Uterus (tissue), 4 donors: ENCODE measurements at places on chromosomes 3 and 15. TPM values are rescaled to one million over a fixed set of nuclear protein-coding genes. Genes with fewer than 3 reads are reported as not detected.

DNA sequence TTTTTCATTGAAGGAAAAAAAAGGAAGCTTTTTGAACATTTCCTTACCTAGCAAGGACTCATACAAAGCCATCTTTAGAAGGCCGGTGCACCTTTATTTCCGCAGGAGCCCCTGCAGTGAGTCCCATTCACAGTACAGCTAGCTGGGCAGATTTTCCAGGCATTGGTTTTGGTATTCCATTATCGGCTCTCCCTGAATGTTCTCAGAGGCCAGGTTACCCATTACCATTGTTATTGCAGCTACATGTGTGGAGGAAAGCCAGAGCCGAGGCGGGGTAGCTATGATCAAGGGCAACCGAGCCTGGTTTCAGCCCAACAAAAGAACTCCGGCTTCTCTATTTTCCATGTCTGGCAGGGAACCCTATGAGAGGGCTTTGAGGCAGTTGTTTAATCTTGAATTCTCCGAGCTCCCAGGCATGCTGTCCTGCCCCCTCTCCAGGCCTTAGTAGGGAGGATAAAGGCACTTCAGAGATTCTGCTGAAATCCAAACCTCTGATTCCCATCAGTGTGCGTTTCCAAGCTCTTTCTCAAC, 100.3 kb downstream of the LRRK1 start:
- DNase-seq = peak; percentile 2

DNA sequence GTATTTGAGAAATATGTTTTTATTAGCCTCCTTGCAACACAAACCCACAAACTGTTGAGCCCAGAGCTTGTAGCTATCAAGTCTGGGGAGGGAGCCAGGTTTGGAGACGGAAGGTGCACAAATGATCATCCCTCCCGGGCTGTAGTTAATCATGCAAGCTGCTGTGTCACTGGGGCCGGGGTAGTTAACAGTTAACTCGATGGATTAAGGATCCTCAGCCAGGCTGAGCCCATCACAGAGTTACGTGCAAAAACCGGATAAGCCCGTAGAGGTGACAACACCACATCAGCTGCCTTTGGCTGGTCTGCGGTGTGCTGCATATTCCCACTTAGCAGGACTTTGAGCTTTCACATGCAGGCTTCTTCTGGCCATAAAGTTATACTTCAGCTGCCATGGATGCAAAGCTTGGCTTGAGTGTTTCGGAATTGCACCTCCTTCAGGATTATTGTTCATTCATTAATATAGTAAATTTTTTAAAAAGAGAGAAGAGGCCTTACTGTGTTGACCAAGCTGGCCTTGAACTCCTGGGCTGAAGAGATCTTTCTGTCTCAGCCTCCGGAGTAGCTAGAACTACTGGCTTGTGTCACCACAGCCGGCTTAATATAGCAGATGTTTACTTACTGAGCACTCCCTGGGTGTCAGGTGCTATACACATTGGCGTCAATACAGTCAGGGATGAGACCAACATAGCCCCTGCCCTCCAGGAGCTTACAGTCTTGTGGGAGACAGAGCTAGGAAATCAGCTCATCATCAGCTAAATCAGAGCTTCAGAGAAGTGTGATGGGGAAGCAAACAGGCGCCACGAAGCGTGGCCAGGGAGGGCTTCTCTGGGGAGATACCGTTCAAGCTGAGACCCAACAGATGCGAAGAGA, 226.8 kb upstream of the BHLHE40 start:
- no peak for DNase-seq

DNA sequence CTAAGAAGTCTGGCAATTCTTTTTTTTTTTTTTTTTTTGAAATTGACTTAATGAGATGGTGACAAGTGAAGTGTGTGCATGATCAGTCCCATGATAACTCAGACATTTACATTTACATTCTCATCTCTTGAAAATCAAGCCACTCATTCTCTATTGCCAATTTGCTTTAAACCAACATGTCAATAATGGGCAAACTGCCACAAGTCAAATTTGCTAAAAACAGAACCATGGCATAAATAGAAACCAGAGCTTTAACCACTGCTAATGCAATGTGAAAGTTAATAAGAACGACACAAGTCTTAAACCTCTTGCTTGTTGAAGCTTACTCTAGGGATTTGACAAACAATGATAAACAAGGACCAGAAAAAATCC, 12.0 kb upstream of the COL8A1 start:
- DNase-seq = no peak

GRCh38 chr3:27431116-27431515, 53.1 kb downstream of the SLC4A7 start:
- no peak for DNase-seq

- peak; percentile 87 for DNase-seq
These were observed 626 bp upstream of the PTPRG start for GRCh38 chr3:61560517-61561373.

- no peak for DNase-seq
These were observed 22.4 kb downstream of the PHLDB2 start for GRCh38 chr3:111881480-111881879.

- DNase-seq = peak; percentile 93
These were observed at the start of gene HMCES for GRCh38 chr3:129278439-129278965. Gene HMCES, plus strand, starts transcription at chr3:129278870. Its CDS starts 863 bp downstream, at chr3:129279733.

GRCh38 chr3:59839810-59840515, 790.1 kb upstream of the CFAP20DC start:
- no peak for DNase-seq

MB21D2 gene
- 16.2 TPM for total RNA-seq

TUSC7 gene
- total RNA-seq = not detected

KBTBD13 gene
- total RNA-seq = not detected

HEMK1 gene
- total RNA-seq = 0.77 TPM
